ENCODE measurements at places on chromosomes 5 and 9.

GRCh38 chr9:82457298-82457697 is 468.7 kb downstream of the SPATA31D1 start:
- no peak for DNase-seq

GRCh38 chr5:141742866-141743851 is 61.1 kb upstream of the ARAP3 start:
- no peak for DNase-seq

- DNase-seq: no peak
Observed at GRCh38 chr5:118726891-118727290, 261.5 kb downstream of the DTWD2 start.

DNA sequence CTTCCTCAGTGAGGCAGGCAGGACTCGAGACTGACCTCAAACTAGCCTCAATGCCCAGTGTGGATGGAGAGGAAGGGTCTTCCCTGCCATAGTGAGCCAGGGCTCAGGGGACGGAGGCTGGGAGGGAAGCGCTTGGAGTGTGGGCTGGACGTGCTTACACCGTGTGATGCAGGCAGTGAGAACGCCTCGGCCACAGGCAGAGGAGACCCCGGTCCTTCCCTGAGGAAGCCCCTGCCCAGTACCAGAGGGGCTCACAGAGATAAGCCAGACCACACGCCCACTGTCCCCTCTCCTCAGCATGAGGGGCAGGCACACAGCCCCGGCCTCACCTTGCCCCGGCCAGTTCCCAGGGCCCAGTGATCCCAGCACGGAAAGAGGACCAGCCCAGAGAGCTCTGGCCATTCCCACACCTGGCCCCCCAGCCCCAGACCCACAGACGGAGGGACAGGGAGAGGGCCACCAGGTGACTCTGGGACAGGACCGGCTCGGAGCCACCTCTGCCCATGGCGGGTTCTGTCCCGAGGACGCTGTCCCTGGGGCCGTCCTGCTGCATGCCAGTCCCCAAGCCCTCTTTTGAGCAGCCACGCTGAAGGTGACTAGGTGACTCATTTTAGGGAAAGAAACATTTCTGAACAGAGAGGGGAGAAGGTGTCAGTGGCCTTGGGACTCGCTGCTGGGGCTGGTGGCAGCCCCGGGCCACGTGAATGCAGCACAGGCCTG is 6.0 kb upstream of the NSMF start:
- DNase-seq: no peak

- no peak for DNase-seq
Observed at GRCh38 chr9:93440896-93441580, 10.4 kb upstream of the FAM120A start.

- no peak for DNase-seq
Observed at GRCh38 chr9:74946686-74947085, 6.0 kb downstream of the C9orf40 start.

DNA sequence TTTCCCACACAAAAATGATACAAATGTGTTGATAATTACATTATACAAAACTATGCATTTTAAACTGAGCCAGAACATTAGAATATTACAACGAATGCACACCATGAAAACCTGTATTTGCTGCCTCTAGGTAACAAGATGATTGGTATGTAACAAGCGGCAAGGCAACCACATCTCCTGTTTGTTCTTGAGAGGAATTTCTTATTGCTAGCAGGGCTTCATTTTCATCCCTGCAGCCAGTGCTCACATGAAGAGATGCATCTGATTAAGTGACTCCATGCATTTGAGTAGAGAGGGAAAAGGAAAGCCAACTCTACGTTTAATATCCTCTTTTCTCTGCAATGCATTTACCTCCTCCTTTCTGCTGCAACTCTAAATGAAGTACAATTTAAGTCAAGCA is 36.6 kb downstream of the FRMD3 start:
- DNase-seq: no peak

GRCh38 chr9:95138474-95138873 is 179.0 kb downstream of the FANCC start:
- DNase-seq: no peak

DNA sequence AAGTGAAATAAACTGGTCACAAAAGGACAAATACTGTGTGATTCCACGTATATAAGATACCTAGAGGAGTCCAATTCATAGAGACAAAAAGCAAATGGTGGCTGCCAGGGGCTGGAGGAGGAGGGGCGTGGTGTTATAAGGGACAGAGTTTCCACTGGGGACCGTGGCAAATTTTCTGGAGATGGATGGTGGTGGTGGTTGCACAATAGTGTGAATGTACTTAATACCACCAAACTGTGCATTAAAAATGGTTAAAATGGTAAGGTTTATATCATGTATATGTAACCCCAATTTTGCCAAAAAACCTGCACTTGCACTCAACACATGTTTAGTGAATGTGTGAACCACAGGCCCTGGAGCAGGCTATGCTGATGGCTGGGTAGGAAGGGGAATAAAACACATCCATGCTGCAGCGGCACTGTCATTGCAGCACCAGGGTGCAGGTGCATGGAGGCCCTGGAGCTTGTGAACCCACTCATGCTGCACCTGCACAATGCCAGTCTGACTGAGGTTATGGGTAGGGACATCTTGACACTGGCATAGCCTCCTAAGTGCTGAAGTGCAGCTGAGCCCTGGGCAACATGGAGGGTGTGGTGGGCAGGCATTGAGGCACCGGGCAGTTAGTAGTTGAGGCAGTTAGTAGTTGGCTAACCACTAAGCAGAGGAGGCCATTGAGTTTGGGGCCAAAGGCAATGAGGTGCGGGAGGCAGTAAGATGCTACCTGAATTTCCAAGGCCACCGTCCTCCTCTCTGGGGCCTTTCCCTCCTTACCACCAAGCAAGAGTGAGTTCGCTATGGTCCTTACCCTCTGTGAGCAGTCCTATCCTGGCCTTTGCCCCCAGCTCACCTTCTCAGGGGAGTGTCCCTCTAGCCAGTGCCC is 3.5 kb upstream of the PHF2 start:
- no peak for DNase-seq

GRCh38 chr9:136533775-136534157 is 12.1 kb downstream of the NOTCH1 start:
- no peak for DNase-seq

GRCh38 chr5:169122951-169123350 is 178.0 kb downstream of the SLIT3 start:
- no peak for DNase-seq

DNA sequence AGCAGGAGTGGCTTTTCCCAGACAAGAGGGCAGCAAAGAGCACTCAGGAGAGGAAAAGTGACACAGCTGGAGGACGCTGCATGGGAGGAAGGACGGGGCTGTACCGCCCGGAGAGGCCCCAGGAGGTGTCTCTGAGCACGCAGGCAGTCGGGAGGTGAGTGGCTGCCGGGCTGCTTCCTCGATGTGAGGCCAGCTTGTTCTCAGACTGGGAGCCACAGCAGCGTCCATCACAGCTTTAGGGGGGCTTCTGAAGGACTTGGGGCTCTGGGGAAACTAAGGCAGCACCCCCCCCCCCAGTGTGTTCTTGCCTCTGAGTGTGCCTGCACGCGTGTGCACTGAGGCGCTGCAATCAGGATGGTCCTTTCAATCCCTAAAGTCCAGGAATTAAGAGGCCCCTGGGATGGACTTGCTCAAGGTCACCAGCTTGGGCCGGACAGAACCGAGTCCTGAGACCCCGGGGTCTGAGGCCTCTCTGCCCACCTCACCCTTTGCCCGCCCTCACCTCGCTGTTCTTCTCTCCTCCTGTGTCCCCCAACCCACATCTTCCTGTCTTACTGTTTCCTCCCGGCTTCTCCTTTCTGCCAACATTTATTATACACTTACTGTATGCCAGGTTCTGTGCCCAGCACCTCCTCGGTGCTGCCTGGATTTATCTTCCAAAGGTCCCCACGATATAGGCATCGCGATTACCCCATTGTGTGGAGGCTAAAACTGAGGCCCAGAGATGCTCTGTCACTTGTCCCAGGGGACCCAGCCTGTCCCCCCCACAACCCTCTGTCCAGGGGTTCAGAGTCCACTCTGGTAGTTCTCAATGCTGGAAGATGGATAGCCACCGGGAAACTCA is 32.9 kb downstream of the FAM163B start:
- DNase-seq: no peak

GRCh38 chr5:16826379-16827125 is 109.5 kb downstream of the MYO10 start:
- DNase-seq: no peak

DNA sequence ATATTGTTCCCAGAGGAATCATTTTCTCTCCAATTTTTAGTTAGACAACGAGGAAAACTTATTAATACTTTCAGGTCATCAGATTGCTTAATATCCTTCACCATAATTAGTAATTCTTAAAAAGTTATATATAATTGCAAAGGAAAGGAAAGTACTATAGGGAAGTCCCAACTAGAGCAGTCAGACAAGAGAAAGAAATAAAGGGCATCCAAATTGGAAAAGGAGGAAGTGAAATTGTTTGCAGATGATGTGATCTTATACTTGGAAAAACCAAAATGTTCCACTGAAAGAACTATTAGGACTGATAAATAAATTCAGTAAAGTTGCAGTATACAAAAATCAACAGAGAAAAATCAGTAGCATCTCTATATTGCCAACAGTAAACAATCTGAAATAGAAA is 223.5 kb upstream of the MEF2C start:
- DNase-seq: no peak

- no peak for DNase-seq
Observed at GRCh38 chr5:111572561-111572960, 60.2 kb upstream of the STARD4 start.

- DNase-seq: no peak
Observed at GRCh38 chr9:80410106-80410505, 838.3 kb downstream of the TLE4 start.

DNA sequence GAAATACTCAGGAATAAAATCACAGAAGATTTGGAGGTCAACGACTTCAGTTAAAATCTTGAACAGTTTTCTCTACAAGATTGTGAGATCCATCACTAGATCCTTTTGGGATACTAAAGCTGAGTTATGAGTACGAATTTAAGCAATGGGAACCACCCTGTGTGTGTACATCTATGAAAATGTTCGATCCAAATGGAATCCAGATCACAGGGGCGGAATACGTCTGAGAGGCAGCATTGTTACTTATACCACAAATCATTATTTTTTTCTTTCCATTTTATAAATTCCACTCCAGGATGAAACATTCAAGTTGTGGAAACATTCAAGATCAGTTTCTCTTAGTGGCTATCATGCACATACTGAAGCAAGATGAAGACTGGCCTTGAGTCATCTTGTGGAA is 239.3 kb upstream of the PAPPA start:
- no peak for DNase-seq

DNA sequence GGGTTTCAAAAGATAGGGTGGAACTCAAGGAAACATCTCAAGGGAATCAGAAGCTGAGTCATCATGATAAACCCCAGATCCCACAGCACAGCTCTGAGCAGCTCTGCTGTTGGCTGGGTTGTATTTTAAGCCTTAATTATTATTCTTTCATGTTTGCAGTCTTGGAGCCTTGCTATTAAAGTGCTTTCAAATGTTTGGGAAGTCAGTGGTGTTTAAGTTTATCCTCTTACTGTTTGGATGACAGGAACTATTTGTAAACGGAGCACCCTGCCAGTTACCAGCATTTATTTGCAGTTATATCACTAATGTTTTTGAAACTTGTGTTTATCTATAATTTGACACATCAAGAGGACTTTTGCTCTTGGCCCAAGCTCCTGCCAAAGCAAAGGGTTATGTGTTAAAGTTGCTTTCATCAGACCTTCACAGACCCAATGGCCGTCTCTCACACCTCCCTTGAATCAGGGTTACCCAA is 141.1 kb upstream of the SPDL1 start:
- no peak for DNase-seq

- no peak for DNase-seq
Observed at GRCh38 chr9:21711504-21711903, 90.9 kb upstream of the MTAP start.

GRCh38 chr9:123996731-123997421 is 14.7 kb upstream of the LHX2 start:
- no peak for DNase-seq

All from GDM1 (cell line).